ENCODE measurements at places on chromosomes 2 and 18.

GRCh38 chr2:88329815-88330603 is 122.5 kb downstream of the FOXI3 start:
- no peak for DNase-seq

- DNase-seq, result no peak
These were observed 44.1 kb downstream of the FMNL2 start for GRCh38 chr2:152379089-152379488.

GRCh38 chr18:2894841-2895370 is 48.1 kb downstream of the EMILIN2 start:
- DNase-seq, result no peak

DNA sequence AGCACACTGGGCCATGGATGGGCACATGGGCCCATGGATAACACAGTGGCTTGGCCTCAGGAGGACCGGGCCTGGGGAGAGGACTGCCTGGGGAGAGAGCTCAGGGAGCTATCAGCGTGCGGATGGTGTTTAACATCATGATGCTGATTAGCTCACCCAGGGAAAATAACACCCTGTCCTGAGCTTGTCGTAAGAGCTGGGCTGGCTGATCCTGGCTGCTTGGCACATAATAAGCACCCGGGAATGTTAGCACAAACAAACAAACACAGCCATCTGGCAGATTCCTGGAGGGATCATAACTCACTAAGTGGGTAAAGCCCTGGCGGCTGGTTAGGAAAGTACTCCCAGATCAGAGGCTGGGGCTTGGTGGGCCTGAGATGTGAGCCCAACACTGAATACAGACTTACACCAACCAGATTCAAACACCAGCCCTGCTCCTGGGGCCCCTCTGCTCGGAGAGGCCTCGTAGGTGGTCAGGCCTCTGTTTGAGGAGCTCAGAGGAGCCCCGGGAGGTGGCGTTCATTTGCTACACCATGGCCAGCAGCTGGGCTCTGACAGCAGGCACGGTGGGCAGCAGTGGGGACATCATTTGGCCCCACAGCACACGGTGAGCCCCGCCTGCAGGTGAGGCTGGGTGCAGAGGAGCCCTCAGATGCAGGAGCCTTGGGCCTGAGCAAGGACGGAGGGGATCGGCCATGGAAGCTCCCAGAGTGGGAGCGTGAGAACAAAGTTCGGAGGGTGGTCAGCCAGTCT is 193.4 kb upstream of the HDAC4 start:
- DNase-seq, result no peak

DNA sequence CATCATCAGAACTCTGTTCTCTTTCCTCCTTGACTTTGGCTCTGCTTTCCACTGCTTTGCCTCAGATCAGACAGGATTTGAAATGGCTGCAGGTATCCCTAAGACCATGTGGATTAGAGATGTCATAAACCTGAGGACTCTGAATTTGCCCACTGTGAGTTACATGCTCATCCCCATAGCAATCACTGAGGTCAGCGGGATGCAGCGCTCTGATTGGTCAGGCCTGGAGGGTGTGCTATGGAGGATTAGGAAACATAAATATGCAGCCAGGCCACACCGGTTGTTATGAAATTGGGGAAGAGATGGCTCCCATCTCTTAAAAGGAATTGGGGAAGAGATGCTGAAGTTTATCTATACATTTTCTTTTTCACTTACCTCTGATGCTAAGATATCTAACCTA is 73.7 kb upstream of the DNAJC10 start:
- no peak for DNase-seq

- no peak for DNase-seq
These were observed 53.5 kb downstream of the ATL2 start for GRCh38 chr2:38323623-38324022.

DNA sequence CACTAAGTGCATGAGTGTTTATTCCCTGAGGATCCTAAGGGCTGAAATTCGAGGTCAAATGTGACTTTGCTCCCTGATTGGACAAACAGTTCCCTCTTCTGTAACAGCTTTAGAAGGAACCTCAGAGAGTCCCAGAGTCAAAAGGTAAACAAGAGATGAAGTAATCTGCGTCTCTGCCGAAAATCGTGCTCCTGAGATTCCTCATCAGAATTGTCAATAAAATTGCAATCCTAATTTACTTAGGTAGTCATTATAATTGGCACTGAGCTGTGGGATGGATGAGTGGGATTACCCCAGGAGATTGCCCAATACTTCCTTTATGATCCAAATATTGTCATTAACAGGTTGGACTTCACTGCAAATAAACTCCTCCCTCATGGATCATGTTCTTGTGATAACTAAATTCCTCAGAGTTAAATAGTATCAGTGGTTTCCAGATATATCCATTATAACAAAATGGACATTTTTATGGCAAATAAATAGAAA is 907 bp upstream of the SUCLG1 start:
- DNase-seq, result no peak

DNA sequence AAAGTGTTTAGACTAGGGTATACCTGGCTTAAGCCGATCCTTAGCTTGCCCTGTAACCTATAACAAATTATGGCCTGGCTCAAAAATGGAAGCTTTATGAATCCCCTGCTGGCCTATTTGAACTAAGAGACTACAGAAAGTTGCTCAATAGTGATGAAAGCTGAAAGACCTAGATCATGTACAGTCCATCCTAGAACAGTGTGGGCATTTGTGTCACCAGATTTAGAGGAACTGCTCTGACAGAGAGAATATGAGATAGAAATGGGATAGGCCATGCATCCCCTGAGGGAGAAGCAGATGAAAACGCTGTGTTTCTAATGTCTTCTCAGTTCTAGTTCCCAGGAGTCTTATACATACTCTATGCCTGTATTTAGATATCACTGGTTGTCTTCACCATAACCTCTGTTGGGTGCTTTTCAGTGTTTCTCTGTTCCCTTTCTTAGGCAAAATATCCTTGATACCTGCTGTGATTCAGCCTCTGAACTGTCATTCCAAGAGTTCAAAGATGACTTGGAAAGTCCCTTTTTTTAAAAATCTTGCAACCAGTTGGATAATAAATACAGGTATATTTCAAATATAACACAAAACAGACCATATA is 246.9 kb upstream of the SLC39A10 start:
- DNase-seq, result no peak

DNA sequence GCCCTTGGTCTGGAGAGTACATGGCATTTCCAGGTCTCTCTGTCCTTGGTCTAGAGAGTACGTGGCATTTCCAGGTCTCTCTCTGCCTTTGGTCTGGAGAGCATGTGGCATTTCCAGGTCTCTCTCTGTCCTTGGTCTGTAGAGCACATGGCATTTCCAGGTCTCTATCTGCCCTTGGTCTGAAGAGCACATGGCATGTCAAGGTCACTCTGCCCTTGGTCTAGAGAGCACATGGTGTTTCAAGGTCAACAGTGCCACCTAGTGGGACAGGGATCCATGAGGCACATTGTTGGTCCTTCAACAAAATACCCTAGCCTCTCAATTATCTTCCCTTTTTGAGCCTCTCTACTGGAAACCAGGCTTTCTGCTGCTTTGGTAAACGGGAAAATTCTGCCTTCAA is 250.2 kb downstream of the OTX1 start:
- no peak for DNase-seq

- no peak for DNase-seq
These were observed 879 bp upstream of the GALNT5 start for GRCh38 chr2:157256626-157257025.

GRCh38 chr2:241095594-241096290 is 6.3 kb downstream of the MTERF4 start:
- DNase-seq, result no peak

DNA sequence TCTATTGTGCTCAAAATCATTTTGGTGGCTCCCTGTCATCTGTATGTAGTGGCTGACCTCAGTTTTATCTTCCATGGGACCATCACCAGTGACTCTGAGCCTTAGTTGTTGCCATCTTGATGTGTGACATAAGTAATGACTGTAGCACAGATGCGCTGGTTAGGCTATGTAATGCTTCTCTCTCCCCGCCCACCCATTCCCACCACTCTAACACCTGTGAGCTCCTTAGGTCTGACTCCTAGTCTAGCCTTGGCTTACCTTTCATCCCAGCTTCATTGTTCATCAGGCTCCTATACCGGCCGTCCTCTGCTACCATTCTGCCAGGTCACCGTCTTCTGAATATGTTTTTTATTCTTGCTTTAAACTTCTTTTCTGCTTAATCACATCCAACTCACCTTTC is 17.2 kb downstream of the MYO1B start:
- no peak for DNase-seq

DNA sequence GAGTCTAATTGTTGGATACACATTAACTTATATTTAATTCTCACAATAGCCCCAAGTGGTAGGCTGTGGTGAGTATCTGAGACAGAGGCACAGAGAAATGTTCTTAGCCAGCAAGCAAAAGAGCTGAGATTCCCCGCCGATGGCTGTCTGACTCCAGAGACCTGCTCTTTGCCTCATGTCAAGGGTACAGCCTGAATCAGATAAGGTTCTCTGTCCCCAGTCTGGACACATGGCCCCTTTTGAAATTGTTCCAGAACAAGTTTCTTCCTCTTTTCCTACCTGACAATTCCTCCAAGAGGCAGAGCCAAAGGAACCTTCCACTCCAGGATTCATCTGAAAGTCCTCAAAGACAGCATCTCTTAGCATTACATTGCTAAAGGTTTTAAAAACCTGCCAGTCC is 512.9 kb upstream of the TNP1 start:
- DNase-seq, result no peak

GRCh38 chr18:10847408-10847790 is 302.0 kb downstream of the PIEZO2 start:
- DNase-seq, result no peak

GRCh38 chr18:69889009-69889408 is 58.7 kb downstream of the CD226 start:
- DNase-seq, result no peak
